Activated B cell treated with CpG ODN at 0.5 μM for 24 hours (primary cell): ENCODE measurements at places on chromosomes 2 and 18.
A peak's percentile ranks its signal among the peaks of the same experiment; 100 is the strongest.

GRCh38 chr2:149330127-149331022 lies at the start of gene LYPD6:
Gene LYPD6 (plus strand): TSS chr2:149330587. CDS start chr2:149437709, 107,122 bp downstream.
- no peak for DNase-seq

GRCh38 chr2:233813236-233814055 lies 35.3 kb downstream of the MROH2A start:
- DNase-seq: no peak

DNA sequence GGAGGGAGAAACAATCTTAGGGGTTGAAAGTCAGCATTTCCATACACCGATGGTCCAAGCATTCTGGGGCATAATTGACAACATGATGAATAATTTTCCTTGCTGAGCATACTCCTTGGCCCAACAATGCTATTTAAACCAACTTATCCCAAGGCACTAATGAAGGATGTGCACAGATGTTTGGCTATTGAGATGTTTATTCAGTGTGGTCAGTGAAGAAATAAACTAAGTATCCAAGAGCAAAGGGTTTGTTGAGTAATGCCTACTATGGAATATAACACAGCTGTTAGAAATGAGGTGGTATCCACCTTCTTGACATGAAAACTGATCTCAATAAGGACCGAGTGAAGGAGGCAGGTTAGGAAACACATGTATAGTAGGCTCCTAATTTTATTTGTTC lies 53.9 kb upstream of the RAB6D start:
- DNase-seq: no peak

DNA sequence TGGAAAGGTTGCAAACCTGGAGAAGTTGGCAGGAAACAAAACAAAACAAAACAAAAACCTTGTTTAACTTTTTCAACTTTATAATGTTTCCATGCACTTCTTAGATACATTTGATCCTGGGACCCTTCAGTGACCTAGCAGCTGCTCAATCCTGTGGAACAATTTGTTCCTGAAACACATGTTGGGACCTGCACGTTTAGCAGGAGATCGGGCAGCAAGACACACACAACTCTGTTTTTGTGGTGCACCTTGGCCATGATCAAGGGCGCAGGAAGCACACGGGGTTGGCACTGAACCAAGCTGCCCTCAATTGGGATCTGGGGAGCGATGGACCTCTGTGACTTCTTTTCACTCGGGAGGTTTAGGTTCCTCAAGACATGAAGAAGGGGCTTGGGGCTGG lies 268.7 kb downstream of the LOXHD1 start:
- DNase-seq: no peak

DNA sequence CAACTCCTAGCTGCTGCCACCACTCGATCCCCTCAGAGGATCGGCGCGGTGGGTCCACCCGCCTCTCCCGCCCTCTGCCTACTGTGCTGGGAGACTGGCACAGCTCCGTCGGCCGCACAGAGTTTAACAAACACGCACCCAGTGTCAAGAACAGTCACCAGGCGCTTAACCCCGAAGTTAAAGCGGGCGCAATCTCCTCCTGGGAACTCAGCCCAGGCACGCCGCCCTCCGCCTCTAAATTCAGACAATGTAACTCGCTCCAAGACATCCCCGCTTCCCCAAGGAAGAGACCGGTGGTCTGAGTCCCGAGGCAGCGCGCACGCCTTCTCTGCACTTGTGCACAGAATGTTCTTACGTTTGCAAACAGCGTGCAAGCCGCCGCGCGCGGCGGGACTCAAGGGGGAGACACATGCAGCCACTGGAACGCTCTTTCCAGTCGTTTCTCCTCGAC lies 533 bp downstream of the CXCR4 start:
- DNase-seq: peak; percentile 58
